ENCODE measurements at places on chromosomes 16 and 17.

DNA sequence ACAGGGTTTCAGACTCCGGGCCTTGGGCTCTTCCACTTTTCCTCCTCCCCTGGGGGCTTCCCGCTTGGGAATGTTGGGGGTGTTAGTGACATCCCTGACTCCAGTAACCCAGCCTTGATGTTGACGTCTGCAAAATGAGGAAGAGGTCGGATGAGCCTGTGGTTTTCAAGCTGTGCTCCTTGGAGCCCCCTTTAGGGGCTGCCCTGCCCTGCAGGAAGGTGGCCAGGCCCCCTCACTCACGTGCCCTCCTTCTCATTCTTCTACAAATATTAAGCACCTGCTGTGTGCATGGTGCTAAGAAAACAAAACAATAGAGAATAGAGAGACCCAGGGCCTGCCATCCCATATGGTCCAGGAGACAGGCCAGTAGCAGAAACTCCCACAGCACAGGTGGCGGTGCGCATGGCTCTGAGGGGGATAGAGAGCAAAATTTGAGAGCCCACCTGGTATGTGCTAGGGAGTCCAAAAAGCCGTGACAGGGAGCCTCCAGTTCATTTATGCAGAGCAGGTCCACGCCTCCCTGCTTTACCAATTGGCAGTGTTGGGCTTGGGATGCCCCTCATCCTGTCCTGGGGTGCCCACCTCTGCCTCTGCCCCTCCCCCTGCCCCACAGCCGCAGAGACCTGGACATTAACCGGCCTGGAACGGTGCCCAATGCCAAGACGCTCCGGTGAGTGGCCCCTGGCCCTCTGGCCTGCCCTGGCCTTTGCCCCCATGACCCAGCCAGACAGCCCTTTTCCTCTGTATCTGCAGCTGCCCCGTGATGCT, 7.4 kb downstream of the NDRG4 start:
- no peak for DNase-seq

GRCh38 chr17:47924785-47925677, 16.3 kb upstream of the PNPO start:
- no peak for DNase-seq

DNA sequence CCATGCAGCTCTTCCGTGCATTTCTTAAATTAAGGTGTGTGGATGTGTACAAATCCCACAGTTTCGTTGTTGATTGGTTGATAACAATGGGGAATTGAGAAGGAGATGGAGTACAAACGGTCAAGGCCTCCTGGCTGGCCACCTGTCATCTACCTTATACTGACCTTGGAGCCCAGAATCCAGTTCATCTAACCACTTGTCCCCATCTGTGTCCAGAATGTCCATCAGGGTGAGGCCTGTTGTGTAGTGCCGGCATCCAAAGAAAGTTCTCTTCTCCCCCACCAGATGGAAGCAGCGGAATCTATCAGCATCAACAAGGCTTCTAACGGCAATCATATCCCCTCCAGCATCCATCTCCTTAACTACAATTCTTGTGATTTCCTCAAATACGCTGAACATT, 1.5 kb downstream of the GSDMB start:
- no peak for DNase-seq

- no peak for DNase-seq
Measured at GRCh38 chr16:20181416-20181815, 107.7 kb upstream of the GPR139 start.

DNA sequence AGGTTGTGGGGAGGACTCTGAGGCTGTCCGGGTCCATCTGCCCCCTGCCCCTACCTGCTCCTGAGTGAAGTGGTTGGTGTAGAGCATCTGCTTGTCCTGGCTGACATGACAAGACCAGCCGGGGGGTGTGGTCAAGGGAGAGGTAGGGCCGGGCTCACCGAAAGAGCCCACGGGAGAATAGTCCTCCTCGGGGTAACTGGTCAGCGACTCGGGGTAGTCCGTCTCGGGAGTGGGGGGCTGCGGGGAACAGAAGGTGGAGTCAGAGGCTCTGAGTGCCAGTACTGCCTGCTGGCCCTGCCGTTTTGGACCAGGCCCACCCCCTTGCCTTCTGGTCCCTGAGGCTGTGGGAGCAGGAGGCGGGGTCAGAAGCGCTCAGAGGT, 27.8 kb downstream of the ARHGAP27 start:
- no peak for DNase-seq

- DNase-seq = no peak
Measured at GRCh38 chr17:41549596-41550039, 21.5 kb upstream of the KRT19 start.

DNA sequence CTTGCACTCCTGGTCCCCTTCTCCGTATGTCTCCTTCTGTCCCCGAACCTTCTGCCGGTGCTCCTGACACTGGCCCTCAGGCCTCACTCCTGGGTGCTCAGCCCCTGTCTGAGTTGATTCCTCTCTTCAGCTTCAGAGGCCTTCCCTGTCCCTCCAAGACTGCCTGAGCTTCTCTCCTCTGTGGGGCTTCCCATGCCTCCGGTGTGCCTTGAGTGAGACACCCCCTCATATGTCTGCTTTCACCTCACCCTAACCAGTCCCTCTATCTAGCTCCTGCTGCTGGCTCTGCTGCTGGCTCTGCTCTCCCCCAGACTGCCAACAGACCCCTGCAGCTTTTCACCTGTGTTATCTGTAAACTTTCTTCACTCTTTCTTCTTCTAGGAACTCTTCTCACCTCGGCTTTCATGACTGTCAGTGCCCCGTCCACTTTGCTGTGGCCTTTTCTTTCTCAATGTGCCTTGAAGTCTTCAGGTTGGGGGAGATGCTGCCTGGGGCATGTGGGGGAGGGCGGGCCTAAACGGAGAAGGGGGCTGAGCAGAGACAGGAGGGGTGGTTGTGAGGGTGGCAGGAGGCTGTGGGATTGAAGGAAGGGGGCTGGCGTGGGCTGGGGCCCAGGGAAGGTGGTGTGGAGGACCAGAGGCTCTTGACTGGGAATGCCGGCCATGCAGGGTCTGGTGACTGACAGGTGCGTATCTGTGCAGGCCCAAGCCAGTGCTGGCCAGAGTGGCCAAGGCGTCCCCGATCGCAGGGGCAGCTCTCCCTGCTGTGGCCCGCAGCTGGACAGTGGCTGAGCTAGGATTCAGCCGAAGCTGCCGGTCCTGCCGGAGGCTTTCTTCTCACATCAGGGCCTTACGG, 81.3 kb downstream of the METRNL start:
- no peak for DNase-seq

GRCh38 chr16:31456988-31457360, 2.3 kb upstream of the ARMC5 start:
- DNase-seq = no peak

GRCh38 chr17:75244133-75244866, 17.1 kb downstream of the GGA3 start:
- DNase-seq = no peak

GRCh38 chr16:6252541-6252940, 1080.1 kb upstream of the RBFOX1 start:
- DNase-seq = no peak

GRCh38 chr16:11783319-11784037, 13.6 kb downstream of the ZC3H7A start:
- no peak for DNase-seq

DNA sequence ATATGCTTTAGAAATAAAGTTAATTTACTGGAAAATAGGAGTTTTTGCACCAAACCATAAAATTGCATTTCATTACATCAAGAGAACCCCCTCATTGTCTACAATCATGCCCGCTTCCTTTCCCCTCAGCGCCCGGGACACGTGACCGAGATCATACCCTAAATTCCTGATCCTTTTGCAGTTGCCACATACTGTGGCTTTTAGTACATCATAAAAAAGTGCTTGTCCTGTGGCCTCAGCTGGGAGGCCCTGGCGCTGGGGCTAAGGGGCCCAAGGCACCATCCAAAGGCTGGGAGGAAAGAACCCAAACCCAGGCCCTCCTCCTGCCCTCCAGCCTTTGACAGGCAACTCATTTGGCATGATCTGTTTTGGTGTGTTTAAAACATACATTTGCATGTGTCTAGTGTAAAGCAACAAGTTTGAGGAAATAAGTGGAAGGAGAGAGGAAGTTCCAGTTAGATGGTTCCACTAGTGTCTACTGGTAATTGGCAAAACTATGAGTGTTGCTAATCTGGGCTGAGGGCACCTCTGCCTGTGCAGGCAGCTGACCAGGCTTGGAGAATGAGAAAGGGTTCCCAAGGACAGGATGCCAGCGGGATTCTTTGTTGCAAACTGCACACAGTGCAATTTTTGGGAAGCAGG, 6.0 kb downstream of the CDK5R1 start:
- DNase-seq = no peak

DNA sequence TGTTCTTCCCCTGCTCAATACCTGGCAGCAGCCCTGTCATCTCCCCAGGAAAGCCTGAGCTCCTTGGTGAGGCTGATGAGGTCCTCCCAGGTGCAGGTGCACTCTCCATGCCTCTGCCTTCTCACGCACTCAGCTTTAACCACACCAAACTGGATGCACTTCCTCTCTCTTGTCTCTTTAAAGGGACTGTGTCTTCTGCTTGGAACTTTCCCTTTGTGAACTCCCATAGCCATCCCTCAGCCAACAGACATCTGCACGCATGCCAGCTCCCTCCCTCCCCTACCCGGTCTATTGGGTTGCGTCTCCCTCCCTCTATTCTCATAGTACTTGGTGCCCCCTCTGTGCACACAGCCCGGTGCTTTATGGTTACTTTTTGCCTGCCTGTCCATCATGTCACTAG, 231.2 kb downstream of the MSI2 start:
- no peak for DNase-seq

Data from CMK (cell line).